ENCODE measurements at places on chromosomes 16 and 17. TPM values are rescaled to one million over a fixed set of nuclear protein-coding genes. Genes with fewer than 3 reads are reported as not detected.

PEX12 gene
- total RNA-seq, result 3.7 TPM

KRT20 gene
- total RNA-seq, result not detected

PRKCB gene
- total RNA-seq, result under 0.01 TPM

TMEM220 gene
- 0.69 TPM for total RNA-seq

IL17C gene
- total RNA-seq, result not detected

KLHL10 gene
- 0.28 TPM for total RNA-seq

SP6 gene
- total RNA-seq, result 0.09 TPM

NEUROD2 gene
- total RNA-seq, result not detected

MILR1 gene
- 6.2 TPM for total RNA-seq

PTGES3L gene
- total RNA-seq, result 0.89 TPM

STH gene
- total RNA-seq, result not detected

SLC16A13 gene
- total RNA-seq, result 0.59 TPM

MLLT6 gene
- total RNA-seq, result 20.2 TPM

FBXW10B gene
- 0.92 TPM for total RNA-seq

Data from smooth muscle cell of the umbilical artery (primary cell).